ENCODE measurements at places on chromosomes 1 and 21.

GRCh38 chr1:29344336-29344735 lies 108.0 kb downstream of the PTPRU start:
- DNase-seq: no peak

DNA sequence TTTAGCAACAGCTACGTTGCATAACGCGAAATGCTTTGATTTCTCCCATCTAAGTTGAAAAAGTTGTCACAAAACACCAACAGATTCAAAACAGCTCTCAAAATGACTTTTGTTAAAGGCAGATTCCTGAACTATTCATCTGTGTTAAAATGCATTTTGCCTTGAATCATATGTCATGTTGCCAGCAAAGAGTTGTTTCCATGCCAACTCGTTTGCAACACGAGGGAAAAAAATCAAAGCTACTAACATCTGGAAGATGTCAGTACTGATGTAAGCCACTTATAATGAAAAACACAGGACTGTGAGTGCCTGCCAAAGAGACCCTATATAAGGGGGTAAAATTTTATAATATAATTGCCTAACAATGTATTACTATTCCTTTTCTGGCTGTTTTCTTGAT lies 182.7 kb upstream of the PTBP2 start:
- DNase-seq: no peak

GRCh38 chr21:45361033-45361997 lies 43.6 kb upstream of the COL18A1 start:
- no peak for DNase-seq

DNA sequence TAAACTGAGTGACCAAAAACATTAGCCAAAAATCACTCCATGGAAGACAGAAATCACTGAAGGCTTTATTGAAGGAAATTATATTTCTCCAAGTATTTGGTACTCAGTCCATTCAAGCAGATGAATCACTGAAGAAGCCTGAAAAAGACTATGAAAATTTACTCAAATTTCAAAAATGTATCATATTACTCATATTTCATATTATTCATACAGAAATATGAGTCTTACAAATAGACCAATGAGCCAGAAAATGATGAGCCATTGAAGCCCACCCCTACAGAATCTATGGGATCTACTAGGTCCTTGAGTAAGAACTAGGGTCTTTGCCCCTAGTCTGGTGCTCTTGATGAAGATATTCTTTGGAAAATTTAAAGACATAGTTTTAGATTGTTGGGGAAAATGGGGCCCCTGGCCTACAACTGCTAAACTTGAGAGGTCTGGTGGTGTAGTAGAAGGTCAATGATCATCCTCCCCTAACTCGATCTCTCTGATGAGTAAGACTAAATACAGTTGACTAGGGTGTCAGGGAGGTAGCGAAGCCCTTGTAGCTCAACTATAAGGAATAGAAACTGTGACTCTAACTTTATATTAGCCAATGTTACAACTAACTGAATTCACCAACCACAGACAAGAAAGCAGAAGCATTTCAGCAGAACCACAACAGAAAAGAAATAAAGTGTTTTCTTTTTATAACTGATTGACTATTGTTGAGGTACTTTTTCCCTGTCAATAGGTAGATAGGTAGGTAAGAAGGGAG lies 81.0 kb downstream of the NOTCH2 start:
- DNase-seq: no peak

GRCh38 chr1:27931184-27931583 lies 3.6 kb upstream of the SMPDL3B start:
- DNase-seq: no peak

GRCh38 chr1:54356680-54357147 lies 49.5 kb downstream of the SSBP3 start:
- peak; percentile 13 for DNase-seq

GRCh38 chr1:32448773-32449456 lies 16.0 kb upstream of the ZBTB8B start:
- peak; percentile 47 for DNase-seq

DNA sequence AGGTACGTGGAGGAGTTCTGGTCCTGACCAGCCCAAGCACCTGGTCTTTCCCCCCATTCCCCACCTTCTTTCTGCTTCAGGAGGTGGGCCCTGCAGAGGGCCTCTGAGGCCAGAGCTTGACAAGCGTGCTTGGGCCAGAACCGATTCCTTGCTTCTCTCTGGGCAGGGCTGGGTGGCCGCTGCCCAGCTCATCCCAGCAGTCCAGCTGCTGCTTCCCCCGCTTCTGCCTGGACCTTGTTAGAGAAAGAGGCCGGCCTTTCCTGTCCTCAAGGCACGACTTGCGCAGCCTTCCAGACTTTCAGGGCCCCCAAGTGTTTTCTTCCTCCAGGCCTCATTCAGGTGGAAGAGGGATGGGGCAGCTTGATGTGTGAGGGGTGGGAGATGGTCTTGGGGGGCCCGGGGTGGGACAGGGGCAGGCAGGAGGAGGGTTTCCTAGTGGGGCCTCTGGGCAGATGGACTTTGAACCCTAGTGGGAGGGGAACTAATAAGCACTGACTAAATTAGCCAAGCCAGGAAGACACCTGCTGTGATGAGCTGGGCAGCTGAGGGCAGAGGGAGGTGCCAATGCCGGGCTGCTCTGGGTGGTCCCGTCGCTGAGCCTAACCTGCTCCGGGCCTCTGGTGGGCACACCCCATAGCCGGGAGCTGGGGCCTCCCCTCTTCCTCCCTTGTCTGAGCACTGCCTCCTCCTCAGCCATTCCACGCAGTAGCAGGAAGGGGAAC lies 36.5 kb downstream of the ARHGEF10L start:
- DNase-seq: no peak

DNA sequence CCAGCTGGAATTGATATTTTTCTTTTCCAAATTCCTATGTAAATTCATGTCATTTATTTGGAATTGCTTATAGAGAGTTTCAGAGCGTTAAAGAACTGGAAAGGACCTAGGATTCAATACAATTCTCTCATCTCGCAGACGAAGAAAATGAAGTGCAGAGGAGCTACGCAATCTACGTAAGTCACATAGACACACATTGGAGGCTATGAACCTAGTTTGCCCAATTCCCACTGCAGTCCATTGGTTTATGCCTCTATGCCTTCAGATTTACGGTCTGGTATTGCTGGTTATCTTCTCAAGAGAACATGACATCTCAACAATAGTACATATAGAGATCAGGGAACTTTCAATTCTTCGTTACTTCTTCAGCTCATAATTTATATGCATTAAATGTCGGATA lies 971 bp upstream of the RNF2 start:
- DNase-seq: no peak

DNA sequence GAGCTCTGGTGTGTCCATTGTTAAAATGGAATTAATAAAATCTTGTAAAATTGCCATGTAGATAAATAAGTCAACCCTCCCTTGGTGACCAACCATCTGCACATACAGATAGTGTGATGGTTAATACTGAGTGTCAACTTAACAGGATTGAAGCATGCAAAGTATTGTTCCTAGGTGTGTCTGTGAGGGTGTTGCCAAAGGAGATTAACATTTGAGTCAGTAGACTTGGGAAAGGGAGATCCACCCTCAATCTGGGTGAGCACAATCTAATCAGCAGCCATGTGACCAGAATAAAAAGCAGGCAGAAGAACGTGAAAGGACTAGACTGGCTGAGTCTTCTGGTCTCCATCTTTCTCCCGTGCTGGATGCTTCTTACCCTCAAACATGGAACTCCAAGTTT lies 174.8 kb downstream of the LTN1 start:
- DNase-seq: no peak

DNA sequence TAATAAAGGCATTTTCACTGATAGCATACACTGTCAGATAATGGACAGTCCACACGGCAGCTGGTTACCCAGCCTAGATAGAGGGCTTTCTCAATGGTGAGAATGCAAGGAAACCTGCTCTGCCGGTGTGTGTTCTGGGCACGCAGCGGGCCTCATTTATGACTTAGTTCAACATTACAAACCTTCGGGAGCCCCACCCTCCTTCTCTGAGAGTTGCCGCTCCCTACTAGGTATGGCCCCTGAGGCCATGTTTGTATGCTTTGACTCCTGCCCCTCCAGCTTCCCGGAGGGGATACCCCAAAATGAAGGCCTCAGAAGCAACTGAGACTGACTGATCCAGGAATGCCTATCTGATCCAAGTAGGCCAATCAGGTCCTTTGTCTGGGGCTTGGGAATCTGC lies 17.2 kb upstream of the FABP3 start:
- DNase-seq: no peak

DNA sequence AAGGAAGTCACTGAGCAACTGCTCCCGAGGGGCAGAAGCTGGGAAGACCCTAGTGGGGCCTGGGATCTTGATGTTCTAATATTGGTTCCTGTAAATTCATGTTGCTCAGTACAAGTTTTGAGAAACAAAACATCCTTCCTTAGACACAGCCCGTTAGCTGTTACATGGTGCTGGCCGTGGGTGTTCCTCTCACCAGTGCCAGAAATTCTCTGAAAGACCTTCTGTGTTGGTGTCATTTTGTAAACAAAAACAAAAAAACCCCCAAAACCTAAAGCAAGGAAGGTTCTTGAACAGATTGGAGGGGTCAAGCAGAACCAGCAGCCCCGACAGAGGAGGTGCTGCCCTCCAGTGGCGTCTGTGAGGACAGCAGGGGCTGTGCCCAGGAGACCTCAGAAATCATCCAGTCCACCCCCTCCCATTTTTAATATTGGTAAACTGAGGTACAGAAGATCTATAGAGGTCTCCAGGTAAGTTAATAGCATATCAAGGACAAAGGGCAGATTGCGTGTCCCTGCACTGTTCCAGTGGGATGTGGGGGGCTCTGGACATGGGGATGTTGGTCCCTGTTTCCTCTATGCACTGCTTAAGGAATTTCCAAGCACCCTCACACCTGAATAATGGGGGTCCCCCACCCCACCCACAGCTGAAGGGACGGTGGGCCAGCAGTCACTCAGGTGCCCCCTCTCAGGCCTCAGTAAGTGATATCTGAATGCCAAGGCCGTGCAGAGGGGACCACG lies 38.2 kb downstream of the SLC2A7 start:
- DNase-seq: peak; percentile 85

GRCh38 chr1:158818560-158818959 lies 12.6 kb upstream of the MNDA start:
- no peak for DNase-seq

DNA sequence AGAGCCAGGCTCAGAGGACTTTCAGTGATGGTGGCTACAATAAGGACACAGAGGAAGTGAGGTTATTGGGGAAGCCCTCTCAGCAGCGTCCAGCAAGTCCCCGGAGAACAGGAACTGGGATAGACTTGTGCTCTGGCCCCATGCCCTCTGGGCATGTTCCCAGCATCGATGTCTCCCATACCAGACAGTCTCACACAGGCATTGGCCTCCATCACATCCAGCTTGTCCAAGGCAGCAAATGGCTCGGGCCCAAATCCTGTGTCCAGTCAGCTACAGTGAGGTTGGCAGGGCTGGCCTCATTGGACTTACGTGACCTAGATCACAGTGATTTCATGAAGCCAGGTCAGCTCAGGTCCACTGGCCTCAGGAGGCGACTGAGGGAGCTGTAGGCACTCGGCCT lies 19.6 kb upstream of the TMEM54 start:
- no peak for DNase-seq

- no peak for DNase-seq
Observed at GRCh38 chr1:91747666-91748065, 138.3 kb downstream of the TGFBR3 start.

GRCh38 chr1:62682531-62682930 lies 5.7 kb downstream of the DOCK7 start:
- DNase-seq: no peak

DNA sequence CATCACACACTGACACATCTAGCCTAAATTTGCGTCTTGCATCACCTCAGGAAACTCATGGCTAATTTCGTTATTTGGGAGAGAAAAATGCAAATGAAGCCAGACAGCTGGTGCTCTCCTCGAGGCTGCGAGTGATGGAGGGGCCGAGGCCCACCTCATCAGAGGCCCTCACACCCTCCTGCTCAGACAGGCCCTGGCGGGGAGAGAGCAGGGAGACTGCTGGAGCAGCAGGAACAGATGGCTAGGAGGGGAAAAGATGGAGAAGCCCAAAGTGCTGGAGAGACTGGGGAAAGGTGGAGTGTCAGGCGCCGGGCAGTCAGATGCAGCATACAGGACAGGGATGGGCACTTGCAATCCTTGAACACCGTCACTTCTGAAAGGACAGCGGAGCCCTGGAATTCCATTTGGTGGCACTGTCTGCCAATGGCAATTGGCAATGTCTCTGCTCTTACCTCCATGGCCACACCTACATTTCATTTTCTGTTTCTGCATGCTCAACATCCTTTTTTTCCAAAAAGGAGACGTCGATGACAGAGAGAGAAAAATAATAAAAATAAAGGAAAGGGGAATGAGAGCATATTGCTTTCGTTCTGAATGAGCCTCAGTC lies 286.2 kb downstream of the SPATA17 start:
- no peak for DNase-seq

Data from NAMALWA (cell line).